CD4-positive, alpha-beta memory T cell (primary cell): ENCODE measurements at places on chromosomes 5 and 9. TPM values are rescaled to one million over a fixed set of nuclear protein-coding genes. Genes with fewer than 3 reads are reported as not detected.

OR13C5 gene
- not detected for total RNA-seq

LHX3 gene
- total RNA-seq, result not detected

DNA sequence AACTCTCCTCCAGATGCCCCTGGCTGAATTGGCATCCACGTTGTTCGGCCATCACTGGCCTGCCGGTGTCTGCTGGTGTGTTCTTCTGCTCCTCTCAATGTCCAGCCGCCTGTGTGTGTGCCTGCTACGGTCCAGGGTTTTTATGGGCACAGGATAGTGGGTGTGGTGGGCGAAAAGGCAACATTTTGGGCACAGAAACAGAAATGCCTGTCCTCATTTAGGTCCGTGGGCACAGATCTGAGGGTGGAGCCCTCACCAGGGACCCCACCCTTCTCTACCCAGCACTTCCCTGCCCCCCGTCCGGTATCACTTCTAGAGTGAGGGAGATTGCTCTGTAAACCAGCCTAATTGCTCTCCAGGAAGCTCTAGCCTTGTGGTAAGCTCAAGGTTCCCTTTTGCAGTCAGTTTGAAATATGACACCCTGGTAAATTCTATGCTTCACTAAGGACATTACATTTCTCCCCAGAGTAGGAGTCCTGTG, 410.1 kb downstream of the MAT2B start:
- no peak overlapping the region for H3K4me3 ChIP-seq
- H3K27me3 ChIP-seq, result no peaks in the 10 kb centered on the region
- no peak for DNase-seq
- H3K4me1 ChIP-seq, result no peaks in the 10 kb centered on the region
- H3K27ac ChIP-seq, result no peak overlapping the region

DROSHA gene
- total RNA-seq, result 92.6 TPM

- no peaks in the 10 kb centered on the region for H3K27me3 ChIP-seq
- H3K27ac ChIP-seq, result no peak overlapping the region
- peaks cover 7% of the 10 kb centered on the region for H3K4me1 ChIP-seq
- H3K4me3 ChIP-seq, result no peak overlapping the region
- no peak for DNase-seq
- H3K36me3 ChIP-seq, result no peaks in the 10 kb centered on the region
Measured at GRCh38 chr5:32501071-32502002, 56.8 kb upstream of the ZFR start.

DNA sequence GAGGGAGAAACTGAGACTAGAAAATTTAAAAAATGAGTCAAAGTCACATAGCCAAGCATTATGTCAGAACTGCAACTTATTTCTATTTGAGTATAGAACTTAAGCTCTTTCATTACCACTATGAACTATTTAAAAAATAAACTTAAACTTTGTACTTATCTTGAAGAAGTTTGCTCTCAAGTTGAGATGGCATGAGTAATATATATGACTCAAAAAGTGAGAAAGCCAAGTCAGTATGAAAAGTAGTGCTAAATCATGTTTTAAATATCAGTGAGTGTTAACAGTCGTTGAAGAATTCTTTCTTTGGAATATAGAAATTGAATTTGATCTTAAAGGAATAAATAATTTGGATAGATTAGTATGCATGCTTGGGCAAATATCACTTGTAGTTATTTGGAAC, 36.3 kb upstream of the CDH10 start:
- H3K4me1 ChIP-seq, result no peaks in the 10 kb centered on the region
- H3K4me3 ChIP-seq, result no peak overlapping the region
- H3K36me3 ChIP-seq, result no peaks in the 10 kb centered on the region
- H3K27me3 ChIP-seq, result no peaks in the 10 kb centered on the region
- no peak overlapping the region for H3K27ac ChIP-seq

NIM1K gene
- total RNA-seq, result 0.28 TPM

DNA sequence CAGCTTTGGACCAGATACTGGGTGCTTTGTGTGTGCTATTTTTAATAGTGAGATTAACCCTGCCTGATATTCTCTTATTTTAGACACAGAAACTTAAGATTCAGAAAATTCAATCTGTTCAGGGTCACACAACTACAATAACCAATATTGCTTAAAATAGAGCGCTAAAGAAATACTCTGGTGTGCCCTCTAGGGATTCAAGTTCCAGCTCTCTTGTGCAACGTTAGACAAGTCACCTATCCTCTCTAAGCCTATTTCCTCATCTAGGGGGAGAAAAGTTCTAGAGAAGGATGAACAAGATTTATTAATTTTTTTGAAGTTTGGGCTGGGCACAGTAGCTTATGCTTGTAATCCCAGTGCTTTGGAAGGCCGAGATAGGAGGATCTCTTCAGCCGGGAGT, 2.1 kb upstream of the SCAI start:
- peaks cover 8% of the 10 kb centered on the region for H3K36me3 ChIP-seq
- no peaks in the 10 kb centered on the region for H3K27me3 ChIP-seq
- no peak for DNase-seq
- H3K4me1 ChIP-seq, result peaks cover 22% of the 10 kb centered on the region
- H3K27ac ChIP-seq, result no peak overlapping the region

SPATA31D4 gene
- total RNA-seq, result not detected

DNA sequence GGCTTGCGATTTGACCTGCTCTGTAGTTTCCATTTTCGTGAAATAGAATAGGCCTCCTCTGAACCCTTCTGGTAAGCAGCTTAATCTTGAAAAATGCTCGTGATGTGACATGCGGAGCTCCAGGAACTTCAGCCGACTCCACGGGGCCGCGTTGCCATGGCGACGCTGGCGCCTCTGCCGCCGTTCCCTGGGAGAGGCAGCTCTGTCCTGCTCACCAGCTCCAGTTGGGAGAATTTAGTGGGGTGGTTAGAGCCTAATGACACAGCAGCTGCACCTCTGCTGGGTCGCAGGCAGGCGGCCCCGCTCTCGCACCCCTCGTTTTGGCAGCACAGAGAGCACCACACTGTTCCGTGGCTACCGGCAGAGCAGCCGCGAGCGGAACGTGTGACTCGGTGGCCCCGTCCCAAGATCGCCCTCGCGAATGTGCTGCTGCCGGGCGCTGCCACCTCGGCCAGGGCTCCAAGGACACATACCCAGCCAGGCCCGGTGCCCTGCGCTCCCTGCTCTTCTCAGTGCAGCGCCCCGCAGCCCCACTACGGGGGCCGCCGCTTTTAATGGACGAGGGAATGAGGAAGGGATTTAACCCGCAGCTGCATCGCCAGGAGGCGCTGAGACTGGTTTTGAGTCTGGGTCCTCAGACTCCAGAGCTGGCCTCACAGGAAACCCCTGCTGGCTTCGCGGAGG, 131.2 kb upstream of the LMX1B start:
- H3K4me1 ChIP-seq, result peaks cover 11% of the 10 kb centered on the region
- no peak overlapping the region for H3K27ac ChIP-seq
- no peaks in the 10 kb centered on the region for H3K36me3 ChIP-seq
- no peak overlapping the region for H3K4me3 ChIP-seq

DNA sequence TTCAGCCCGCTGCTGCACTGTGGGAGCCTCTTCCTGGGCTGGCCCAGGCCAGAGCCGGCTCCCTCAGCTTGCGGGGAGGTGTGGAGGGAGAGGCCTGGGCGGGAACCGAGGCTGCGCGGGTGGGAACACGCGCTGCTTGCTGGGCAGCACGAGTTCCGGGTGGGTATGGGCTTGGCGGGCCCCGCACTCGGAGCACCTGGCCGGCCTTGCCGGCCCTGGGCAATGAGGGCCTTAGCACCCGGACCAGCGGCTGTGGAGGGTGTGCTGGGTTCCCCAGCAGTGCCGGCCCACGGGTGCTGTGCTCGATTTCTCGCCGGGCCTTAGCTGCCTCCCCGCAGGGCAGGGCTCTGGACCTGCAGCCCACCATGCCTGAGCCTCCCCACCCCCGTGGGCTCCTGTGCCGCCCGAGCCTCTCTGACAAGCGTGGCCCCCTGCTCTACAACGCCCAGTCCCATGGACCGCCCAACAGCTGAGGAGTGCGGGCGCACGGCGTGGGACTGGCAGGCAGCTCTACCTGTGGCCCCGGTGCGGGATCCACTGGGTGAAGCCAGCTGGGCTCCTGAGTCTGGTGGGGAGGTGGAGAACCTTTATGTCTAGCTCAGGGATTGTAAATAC, 1366.4 kb upstream of the NUDT12 start:
- H3K27me3 ChIP-seq, result no peaks in the 10 kb centered on the region
- H3K4me1 ChIP-seq, result no peaks in the 10 kb centered on the region
- H3K36me3 ChIP-seq, result no peaks in the 10 kb centered on the region
- H3K27ac ChIP-seq, result no peak overlapping the region
- no peak for DNase-seq
- no peak overlapping the region for H3K4me3 ChIP-seq

- no peak overlapping the region for H3K27ac ChIP-seq
- no peak overlapping the region for H3K4me3 ChIP-seq
Measured at GRCh38 chr5:68070591-68071281, 144.8 kb upstream of the PIK3R1 start.
